SW 1271 (cell line): ENCODE measurements at places on chromosomes 16 and 17.
A peak's percentile ranks its signal among the peaks of the same experiment; 100 is the strongest.

- peak; percentile 60 for DNase-seq
Observed at GRCh38 chr16:88737298-88738150, 31.2 kb downstream of the CTU2 start.

- no peak for DNase-seq
Observed at GRCh38 chr17:82802075-82802780, 37.6 kb downstream of the ZNF750 start.

GRCh38 chr16:78780808-78781207 lies 681.4 kb downstream of the WWOX start:
- no peak for DNase-seq

DNA sequence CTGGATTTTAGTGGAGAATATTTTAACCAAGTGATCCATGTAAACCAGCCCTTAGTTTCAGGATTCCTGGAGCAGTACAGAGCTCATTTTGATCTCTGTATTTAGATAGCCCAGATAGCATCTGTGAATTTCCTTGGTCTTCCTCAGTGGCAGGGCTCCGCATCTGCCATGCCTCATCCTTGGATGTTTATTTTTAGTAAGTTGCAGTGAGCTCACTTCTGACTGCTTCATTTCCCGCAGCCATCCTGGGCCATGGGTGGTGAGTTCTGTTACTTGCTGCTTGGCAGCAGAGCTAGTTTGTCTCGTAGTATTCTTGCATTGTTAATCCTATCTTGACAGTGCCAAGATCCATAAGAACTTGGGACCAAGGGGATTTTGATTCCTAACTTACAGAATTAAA lies 33.7 kb downstream of the IST1 start:
- DNase-seq = no peak

- peak; percentile 0 for DNase-seq
Observed at GRCh38 chr16:13168091-13168572, 266.7 kb downstream of the SHISA9 start.

DNA sequence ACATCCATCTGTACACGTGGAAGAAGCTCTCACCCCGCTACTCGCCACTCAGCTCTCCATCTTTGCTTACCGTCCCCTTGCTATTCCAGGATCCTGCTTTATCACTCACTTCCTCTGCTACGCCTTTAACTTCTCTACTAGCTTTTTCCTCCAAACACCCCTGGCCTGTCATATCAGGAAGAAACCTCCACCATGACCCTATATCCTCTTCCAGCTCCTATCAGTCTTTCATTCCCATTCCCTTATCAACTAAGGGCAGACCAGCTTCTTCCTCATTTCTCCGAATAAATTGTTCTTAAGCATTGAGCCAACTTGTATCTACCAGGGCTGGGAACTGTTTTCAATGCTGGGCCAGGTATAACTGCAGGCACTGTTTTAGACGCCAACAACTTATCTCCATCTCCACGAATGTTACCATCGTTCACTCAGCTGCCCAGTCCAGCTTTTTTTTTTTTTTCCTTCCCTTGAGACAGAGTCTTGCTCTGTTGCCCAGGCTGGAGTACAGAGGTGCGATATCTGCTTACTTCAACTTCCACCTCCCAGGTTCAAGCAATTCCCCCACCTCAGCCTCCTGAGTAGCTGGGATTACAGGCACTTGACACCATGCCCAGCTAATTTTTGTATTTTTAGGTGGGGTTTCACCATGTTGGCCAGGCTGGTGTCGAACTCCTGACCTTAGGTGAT lies 4.3 kb downstream of the IQCK start:
- DNase-seq = no peak

DNA sequence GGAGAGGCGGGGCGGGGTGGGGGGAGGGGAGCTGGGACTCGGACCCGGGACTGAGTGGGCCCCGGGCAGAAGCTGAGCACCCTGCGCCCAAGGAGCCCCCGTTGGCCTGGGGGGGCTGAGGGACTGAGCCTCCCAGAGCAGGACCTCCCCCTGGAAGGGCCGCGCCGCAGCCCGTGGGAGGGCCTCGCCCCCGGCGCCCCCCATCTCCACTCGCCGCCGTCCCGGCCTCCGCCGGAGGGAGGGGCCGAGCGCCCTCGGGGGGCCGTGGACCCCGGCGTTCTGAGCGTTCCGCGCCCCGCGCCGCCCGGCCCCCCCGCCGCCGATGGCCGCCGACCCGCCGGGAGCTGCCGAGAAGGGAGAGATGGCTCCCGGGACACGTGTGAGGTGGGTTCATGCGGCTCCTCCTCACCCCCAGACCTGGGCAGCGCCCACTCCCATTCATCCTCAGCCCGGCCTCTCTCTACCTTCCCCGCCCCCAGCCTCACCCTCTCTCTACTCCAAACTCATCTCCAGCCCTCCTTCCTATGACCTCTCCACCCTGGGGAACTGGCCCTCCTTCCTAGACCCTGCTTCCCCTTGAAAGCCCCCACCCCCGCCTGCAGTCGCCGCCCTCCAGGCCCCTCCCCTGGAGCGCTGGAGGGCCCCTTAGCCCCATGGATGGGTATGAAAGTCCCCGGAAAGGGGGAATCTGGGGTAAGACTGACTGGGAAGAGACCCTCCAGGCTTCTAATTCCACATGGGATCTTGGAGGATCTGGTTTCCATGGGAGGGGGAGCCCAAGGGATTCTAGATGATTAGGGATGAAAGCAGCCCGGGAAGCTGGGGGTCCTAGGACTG lies 922 bp downstream of the FBXL19 start:
- no peak for DNase-seq

DNA sequence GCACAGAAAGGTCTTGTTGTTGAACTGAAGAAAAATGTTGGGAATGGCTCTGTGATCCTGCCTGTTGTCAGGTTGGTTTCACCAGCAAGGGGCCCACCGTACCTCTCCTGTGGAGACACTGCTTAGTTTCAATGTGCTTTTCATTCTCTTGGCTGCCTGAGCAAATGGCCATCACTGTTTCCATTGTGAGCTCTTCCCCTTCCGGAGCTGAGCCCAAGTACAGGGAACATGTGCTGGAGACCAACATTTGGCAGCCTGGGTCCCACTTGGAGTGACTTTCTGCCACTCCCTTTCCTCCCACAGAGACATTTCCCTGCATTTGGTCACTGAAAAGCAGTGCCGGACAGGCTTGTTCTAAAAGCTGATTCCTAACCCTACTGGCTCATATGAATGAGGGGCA lies 23.1 kb downstream of the GABARAPL2 start:
- DNase-seq = no peak

DNA sequence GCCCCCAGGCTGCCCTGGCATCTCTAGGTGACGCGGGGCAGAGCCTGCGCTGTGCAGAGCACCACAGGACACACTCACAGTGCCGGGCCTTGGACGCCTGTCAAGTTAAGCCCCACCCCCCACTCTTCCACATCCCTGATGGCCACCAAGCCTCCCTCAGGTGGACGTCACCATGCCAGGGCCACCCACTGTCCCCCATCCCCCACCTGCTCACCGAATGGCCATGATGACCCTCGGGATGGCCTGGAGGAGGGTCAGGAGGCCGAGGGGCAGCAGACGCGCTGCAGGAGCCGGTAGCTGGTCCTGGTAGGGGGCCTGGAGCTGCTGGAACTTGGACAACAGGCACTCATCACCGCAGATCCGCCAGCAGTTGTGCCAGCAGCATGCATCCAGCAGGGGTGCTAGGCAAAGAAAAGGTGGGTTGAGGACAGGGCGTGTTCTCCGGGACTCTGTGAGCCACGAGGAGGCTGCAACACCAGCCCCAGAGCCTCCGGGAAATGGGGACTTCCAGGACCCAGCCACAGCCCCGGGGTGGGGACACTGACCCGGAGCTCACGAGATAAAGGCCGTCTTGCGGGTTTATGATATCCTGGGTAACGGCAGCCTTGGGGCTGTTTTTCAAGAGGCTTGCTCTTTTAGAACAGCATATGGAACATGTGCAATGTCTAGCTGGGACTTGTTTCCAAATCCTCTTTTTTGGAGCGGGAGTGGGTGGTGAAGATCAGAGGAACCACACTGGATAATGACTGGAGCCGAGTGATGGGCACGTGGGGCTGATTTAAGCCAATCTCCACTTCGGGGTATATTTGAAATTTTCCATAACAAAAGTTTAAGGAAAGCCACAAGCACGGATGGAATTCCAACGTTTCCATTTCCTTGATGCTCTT lies 11.4 kb downstream of the C16orf95 start:
- no peak for DNase-seq

DNA sequence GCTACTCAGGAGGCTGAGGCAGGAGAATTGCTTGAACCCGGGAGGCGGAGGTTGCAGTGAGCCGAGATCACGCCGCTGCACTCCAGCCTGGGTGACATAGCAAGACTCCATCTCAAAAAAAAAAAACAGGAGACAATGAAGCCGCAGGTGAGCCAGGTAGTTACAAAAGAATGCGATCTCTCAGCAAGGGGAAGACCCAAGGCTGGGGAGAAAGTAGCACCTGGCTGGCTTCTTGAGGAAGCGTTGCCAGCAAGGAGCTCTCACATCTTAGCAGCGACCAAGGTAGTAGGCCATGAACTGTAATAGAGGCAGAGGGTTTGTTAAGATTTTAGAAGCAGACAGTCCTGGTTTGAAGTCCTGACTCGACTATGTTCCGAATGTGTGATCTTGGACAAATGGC lies 175.0 kb downstream of the AIPL1 start:
- DNase-seq = no peak

GRCh38 chr16:3878610-3879009 lies 1.9 kb downstream of the CREBBP start:
- no peak for DNase-seq

- no peak for DNase-seq
Observed at GRCh38 chr17:10325031-10325695, 47.6 kb downstream of the MYH13 start.

- no peak for DNase-seq
Observed at GRCh38 chr16:49703483-49703882, 152.4 kb downstream of the ZNF423 start.

DNA sequence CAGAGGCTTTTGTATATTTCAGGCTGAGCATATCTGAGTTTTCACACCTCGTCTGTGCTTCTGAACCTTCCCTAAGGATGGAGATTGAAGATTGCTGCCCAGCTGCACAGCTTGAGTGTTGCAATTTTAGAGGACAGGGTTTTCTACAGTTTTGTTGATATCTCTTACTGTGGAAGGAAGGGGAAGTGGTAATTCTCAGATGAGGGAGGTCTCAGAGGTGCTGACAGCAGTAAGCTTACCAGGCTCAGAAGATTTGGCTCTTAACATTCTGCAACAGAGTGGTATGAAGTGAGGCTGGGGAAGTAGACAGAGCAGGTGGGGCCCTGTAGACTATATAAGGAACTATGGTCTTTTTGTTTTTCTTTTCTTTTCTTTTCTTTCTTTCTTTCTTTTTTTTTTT lies 45.8 kb upstream of the ARHGAP17 start:
- DNase-seq = no peak
